Dermis blood vessel endothelial cell (primary cell): ENCODE measurements at places on chromosomes 13 and 19.

- DNase-seq: no peak
These were observed 44.0 kb upstream of the GAS6 start for GRCh38 chr13:113907635-113908617.

DNA sequence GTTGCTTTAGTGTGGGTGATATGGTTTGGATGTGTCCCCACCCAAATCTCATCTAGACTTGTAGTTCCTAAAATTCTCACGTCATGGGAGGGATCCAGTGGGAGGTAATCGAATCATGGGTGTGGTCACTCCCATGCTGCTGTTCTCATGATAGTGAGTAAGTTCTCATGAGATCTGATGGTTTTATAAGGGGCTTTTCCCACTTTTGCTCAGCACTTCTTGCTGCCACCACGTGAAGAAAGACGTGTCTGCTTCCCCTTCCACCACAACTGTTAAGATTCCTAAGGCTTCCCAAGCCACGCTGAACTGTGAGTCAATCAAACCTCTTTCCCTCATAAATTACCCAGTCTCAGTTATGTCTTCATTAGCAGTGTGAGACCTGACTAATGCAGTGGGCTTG, 26.0 kb downstream of the OR10H4 start:
- DNase-seq: no peak

- DNase-seq: no peak
These were observed 14.2 kb downstream of the EFNB2 start for GRCh38 chr13:106521095-106521799.

GRCh38 chr13:110017379-110017778, 231.0 kb upstream of the IRS2 start:
- DNase-seq: peak; percentile 33

DNA sequence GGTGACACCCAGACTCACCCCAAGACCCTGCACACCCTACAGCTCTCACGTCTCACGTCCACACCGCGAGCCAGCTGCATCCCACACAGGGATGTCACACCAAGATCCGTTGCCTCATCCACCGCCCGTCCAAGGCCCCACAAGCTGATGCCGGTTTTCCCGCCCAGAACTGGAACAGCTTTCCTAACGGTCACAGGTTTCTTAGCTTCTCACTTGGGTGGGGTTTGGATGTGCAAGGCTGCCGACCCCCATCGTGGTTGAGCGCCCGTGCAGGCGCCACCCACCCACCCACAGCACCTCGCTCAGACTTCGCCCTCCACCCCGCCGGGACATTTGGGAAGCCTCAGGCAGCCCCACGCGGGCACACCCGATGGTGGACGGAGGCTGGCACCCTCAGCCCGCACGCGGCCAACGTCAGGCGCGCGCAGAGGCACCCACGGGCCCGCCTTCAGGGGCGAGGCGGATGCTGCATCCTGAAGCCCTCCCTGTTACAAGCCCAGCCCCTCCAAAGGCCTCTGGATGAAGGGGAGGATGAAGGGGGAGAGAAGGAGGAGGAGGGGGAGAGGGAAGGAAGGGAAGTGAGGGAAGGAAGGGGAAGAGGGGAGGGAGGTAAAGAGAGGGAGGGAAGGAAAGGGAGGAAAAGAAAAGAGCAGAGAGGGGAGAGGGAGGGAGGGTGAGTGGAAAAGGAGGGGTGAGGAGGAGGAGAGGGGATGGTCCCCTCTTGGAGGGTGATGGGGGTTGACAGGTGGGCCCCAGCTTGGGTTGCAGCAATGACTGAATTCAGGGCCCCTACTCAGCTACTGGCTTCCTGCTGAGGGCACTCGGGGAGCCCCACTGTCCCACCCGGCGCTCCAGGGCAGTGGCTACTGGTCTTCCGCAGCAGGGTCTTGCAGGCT, 12.8 kb downstream of the ONECUT3 start:
- no peak for DNase-seq

- no peak for DNase-seq
These were observed 11.0 kb upstream of the BBC3 start for GRCh38 chr19:47241919-47242577.

GRCh38 chr19:45985321-45985720, 9.9 kb upstream of the CCDC61 start:
- no peak for DNase-seq

GRCh38 chr19:17370026-17370587, 7.0 kb downstream of the PLVAP start:
- DNase-seq: peak; percentile 28

DNA sequence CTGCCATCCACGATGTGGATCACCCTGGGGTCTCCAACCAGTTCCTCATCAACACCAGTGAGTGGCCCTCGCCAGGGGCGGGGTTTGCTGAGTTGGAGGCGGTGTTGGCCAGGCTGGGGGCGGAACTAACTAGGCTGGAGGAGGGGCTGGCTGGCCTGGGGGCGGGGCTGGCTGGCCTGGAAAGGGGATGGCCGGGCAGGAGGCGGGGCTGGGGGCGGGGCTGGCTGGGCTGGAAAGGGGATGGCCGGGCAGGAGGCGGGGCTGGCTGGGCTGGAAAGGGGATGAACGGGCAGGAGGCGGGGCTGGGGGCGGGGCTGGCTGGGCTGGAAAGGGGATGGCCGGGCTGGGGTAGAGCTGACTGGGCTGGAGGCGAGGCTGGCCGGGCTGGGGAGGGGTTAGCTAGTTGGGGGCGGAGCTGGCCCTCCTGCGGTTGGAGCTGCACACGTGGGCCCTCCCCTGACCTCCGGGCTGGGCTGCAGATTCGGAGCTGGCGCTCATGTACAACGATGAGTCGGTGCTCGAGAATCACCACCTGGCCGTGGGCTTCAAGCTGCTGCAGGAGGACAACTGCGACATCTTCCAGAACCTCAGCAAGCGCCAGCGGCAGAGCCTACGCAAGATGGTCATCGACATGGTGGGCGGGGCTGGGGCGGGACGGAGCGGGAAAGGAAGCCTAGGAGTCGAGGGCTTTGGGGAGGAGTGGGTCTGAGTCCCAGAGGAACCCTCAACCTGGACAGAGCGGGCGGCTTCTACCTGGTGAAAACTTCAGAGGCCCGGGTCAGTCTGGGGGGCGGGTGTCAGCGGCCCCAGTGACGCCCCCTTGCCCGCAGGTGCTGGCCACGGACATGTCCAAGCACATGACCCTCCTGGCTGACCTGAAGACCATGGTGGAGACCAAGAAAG, 41.0 kb downstream of the PDE4A start:
- peak; percentile 95 for DNase-seq

DNA sequence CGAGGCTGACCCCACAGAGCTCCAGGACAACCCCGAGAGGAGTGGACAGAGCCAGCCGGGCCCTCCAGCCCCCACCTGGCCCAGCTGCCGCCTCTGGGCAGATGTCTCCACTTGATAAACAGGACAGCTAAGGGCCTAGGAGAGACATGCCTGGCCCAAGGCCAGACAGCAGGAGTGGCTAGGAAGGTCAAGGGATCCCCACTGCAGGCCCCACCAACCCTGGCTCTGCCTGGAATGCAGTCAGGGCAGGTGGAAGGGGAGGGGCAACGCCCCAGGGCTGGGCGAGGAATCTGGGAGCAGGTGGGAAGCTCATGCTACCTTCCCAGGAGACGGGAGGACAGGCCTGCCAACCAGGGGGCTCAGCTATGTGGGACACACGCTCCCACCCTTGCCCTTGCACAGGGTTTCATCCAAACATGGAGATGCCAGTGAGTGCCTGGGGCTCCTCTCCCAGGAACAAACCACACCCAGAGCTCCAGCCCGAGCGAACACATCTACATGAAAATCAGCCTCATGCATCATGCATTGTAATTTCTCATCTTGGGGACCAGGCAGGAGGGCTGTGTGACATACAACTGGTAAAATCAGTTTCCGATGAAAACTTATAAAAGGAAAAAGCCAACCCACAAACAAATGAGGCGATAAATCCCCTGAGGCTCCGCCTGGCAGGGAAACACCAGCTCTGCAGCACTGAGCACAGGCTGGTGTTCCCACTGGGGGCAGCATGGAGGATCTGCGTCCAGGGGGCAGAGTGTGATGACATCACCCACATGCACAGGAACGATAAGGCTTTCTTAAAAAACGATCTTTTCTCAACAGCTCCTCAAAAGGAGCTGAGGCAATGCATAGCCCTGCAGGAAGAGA, 25.0 kb downstream of the SH3GL1 start:
- peak; percentile 77 for DNase-seq

DNA sequence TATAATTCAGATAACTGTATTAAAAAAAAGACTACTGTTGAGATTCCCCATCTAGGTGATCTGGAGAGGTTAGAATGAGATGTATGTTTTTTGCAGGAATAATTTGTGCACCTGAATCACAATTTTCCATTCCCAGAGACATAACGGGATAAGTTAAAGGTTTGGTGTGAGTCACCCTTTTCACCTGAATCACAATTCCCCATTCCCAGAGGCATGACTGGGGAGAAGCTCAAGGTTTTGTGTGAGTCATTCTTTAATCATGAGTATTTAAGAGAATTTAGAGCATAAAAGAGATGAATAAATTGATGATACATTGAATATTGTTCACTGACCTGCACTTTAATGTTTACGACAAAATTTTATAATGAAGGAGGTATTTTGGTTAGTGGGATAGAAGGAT, 9.0 kb downstream of the OR7A5 start:
- no peak for DNase-seq

DNA sequence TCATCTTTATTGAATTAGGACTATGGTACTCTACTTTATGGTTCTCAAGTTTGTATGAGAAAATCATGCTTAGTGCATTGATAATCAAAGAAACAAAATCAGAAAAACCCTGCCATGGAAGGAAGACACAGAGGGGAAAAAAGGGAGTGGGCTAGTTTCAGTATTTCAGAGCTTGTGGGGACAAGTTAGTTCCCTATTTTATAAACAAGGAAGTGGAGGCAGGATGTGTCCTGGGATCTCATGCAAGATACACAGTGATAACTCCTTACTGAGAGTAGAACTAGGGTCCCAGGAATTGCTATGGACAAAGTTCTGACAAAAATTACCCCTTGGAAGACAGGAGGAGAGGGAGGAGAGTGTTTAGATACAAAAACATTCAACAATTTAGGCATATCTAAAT, 1277.3 kb downstream of the UQCRFS1 start:
- DNase-seq: no peak

DNA sequence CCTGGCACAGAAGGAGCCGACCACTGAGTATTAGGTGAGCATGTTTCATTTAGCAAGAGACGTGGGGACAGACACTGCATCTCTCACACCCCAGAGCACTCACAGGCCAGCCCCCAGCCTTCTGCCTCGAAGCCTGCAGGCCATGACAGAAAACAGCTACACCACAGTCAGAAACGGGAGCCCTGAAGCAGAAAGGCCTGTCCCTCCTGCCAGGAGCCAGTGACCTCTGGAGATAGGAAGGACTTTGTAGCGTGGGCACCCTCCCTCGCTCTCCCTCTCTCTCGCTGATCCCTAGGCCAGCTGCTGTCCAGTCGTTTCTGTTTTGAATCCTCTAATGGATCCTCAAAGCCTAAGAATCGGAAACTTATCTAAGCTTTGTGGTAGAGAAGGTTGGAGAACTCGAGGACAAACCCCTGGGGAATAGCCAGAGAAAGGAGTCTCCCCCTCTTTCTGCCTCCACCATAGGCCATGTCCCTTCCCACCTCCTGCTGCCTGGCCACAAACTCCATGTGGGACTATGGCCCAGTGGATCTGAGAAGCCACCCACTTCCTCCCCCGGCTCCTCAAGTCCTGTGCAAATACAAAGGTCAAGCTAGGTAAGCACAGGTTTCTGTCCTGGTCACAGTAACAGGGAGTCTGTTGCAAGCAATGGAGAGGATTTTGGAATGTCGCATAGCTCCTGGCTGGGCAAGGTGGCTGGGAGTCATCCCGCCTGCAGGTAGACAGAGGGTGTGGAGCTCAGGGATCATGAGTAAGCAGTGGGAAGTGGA, 95.1 kb downstream of the NUFIP1 start:
- no peak for DNase-seq

DNA sequence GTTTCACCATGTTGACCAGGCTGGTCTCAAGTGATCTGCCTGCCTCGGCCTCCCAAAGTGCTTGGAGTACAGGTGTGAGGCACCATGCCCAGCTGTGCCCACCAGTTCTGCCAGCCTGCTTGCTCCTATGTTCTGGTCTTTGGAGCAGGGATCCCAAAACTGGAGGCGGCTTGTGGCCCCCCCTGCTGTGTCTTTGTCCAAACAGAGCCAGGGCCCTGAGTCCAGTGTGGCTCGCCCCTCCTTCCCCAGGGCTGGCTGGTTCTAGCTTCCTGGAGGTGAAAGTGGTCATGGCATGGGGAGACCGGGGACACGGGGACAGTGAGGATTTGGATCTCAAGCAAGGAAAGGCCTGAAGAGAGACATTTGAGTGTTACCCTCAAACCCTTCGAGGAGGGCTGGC, 11.5 kb upstream of the TINCR start:
- no peak for DNase-seq

DNA sequence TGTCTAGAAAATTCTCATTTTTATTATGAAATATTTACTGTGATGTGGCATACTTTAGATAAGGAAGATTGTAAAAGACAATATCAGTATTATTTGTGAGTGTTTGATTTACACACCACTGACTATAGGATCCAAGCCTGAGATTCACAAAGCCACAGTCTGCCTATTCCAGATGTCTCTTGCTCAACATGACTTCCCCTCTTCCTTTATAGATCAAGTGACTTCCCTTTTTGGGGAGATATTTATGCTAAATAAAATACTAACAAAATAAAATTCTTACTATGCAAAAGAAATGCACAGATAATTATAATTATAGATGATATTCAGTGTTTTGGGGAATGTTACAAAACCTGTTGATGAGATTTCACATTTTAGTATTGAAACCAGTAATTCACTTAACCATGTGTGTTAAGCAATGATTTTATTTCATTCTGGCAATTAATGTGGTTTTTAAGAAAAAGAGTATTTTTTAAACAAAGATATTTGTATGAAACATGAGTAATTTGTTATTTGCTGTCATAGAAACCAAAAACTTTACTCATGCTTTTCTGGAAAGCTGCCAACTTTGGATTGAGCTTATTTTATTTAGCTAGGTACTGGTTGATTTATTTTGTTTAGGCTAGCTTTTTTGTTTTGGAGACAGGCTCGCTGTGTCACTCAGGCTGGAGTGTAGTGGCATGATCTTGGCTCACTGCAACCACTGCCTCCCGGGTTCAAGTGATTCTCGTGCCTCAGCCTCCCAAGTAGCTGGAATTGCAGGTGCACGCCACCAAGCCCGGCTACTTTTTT, 13.7 kb upstream of the GPR183 start:
- peak; percentile 96 for DNase-seq

DNA sequence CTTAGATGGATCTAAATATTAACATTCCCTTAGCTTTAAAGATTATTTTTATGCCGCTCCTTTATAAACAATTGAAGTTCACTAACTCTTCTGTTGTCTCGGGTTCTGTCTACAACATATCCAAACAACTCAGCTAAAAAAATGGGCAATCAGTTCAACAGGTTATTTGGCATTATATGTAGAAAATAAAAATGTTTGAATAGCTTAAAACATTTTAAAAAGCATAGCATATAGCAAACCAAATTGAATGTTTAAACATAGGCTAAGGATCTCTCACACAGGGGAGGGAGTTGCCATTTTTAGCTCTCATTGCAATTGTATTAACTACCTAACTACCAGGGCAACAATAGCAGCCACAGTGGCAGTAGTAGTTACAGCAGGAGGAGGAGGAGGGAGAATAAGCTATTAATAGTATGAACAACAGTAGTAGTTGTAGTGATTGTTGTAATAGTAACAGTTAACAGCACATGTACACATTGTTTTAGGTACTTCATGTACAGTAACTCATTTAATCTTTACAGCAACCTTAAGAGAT, 404.2 kb downstream of the KCNRG start:
- peak; percentile 51 for DNase-seq
